Activated naive CD4-positive, alpha-beta T cell treated with anti-CD3 and anti-CD28 coated beads, Interleukin-2, amount 10 ng/mL, durations not matched to agents 7 days and 5 days (primary cell): ENCODE measurements at places on chromosomes 7 and 10.
A peak's percentile ranks its signal among the peaks of the same experiment; 100 is the strongest.

DNA sequence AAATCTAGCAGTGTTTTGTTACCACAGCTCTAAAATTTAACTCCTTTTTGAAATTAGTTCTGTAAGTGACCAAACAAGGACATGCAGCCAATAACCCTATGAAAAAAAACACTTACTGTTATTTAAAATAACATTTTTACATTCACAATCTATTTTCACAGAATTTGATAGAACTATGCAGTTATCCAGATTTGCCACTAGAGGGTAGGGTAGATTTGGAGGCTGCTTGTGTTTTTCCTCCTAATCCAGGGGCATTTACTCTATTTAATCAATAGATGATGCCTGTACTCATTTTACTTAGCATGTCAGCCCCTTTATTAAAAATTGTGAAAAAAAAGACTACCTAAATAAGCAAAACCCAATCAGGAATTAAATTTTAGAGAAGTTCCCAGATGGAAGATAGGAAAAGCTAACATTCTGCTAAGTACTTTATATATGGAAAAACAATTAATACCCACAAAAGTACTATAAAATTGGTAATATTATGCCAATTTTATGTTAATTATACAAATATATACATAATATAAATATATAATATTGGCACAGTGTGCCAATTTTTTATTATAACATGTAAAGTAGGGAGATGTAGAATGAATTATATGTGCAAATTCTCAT lies 18.1 kb upstream of the LIPK start:
- peaks cover 18% of the 10 kb centered on the region for H3K27me3 ChIP-seq
- H3K4me1 ChIP-seq, result no peaks in the 10 kb centered on the region
- no peak for DNase-seq
- no peak overlapping the region for H3K4me3 ChIP-seq
- no peaks in the 10 kb centered on the region for H3K36me3 ChIP-seq
- no peak overlapping the region for H3K27ac ChIP-seq

DNA sequence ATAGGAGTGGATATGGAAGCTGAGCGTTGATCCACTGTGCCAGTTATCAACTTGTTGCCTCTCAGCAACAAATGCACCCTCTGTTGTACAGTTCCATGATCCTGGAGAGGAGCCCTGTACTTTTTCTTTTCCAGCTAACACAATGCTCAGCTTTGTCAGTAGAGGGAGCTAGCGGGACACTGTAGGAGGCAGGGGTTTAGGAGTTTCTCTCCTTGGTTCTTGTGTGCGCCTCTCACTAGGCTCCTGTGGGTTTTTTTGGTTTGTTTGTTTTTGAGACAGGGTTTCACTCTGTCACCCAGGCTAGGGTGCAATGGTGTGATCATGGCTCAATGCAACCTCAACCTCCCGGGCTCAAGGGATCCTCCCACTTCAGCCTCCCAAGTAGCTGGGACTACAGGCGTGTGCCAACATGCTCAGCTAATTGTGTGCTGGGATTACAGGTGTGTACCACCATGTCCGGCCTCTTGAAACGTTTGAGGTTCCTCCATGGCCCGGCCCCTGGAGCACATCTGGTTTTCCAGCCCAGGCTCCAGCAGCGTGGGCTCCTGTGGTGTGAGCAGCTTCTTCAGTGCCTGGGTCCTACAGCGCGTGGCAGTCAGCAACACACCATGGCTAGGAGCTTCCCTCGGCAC lies 12.0 kb upstream of the MARVELD1 start:
- H3K4me1 ChIP-seq, result no peaks in the 10 kb centered on the region
- H3K27me3 ChIP-seq, result peaks cover 27% of the 10 kb centered on the region
- no peak overlapping the region for H3K27ac ChIP-seq
- DNase-seq, result peak; percentile 65

GRCh38 chr10:124693396-124693795 lies 50.8 kb downstream of the FAM53B start:
- H3K27me3 ChIP-seq, result no peaks in the 10 kb centered on the region
- peaks cover 83% of the 10 kb centered on the region for H3K4me1 ChIP-seq
- no peak overlapping the region for H3K4me3 ChIP-seq
- peak overlapping the region; percentile 70 for H3K27ac ChIP-seq

DNA sequence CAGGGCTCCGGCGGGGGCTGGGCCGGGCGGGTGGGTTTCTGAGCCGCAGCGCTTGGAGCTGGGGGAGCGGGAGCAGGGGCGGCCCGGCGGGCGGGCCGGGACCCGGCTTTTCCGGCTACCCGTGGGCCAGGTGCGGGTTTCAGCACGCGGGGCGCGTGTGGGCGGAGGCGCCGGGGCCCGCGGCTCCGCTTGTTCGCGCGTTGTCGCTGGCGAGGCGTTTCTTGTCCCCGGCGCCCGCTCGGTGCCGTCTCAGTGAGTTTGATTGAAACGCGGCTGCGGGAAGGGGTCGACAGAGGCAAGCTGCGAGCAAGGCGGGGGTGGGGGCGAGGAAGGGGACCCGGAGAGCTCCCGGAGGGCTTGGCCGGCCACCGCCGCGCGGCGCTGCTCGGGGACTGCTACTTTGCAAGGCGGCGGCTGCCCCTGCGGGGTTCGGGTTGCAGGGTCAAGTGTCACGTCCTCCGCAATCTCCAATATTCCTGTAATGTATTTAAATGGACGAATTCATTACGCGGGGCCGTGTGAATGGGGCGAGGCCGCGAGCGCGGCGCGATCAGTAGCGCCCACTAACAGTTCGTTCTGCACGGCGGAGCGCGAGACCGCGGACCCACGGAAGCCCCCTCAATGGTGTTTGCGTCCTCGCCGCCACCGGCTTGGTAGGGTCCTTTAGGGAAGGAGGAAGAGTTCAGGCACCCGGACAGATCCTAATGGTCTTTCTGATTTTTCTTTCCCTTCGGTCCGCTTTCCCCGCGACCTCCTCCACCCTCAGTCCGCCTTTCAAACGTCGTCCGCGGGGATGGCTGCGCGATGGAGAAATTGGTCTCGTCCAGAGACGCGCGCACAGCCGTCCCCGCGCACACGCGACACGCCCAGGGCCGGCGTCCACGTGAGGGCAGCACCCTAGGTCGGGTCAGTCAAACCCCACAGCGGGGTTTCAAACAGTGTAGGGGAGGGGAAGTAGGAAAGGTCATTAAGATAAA lies 76.9 kb downstream of the INSIG1 start:
- peak overlapping the region; percentile 73 for H3K27ac ChIP-seq
- H3K27me3 ChIP-seq, result peaks cover 98% of the 10 kb centered on the region
- DNase-seq, result no peak
- no peaks in the 10 kb centered on the region for H3K36me3 ChIP-seq

DNA sequence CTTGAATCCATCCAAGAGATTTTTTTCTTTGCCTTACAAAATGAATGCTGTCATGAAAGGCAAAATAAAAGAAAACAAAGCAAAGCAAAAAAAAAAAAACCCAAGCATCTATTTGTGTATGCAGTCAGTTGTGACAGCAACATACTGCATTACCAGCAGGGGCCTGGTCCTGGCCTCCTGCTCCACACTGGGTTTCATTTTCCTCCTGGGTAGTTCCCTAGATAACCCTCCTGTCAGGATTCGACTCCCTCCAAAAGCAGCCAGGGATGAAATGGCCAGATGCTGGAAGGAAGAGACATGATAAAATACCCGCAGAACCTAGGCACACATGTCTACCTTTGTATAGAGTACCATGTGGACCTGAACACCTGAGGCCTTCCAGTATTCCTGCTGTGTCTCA lies 148.6 kb downstream of the NRCAM start:
- DNase-seq, result no peak
- H3K27ac ChIP-seq, result no peak overlapping the region

DNA sequence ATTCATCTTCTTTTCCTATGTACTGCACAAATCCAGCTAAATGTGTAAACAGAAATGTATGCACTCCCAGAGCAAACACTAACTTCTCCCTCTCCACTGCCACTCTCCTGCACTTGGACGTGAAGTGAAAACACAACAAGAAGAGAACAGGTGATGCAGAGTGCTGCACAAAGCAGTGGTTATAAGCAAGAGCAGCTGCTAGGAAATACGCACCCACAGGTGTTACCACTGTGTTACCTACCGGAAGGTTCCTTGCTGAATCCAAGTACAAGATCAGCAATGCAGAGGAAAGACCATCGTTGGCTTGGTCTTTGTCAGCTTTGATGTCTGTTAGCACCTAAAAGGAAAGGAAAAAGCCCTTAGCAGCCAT lies 54.6 kb upstream of the NCAPG2 start:
- H3K4me1 ChIP-seq, result no peaks in the 10 kb centered on the region
- peaks cover 74% of the 10 kb centered on the region for H3K36me3 ChIP-seq
- H3K27ac ChIP-seq, result no peak overlapping the region
- no peak for DNase-seq

GRCh38 chr10:104641937-104642657 lies 1.0 kb downstream of the SORCS3 start:
- H3K27me3 ChIP-seq, result peaks cover 90% of the 10 kb centered on the region
- no peak for DNase-seq
- no peak overlapping the region for H3K27ac ChIP-seq
- no peak overlapping the region for H3K4me3 ChIP-seq
- peaks cover 2% of the 10 kb centered on the region for H3K4me1 ChIP-seq
- no peaks in the 10 kb centered on the region for H3K36me3 ChIP-seq

GRCh38 chr7:139692723-139693122 lies 85.1 kb downstream of the HIPK2 start:
- H3K36me3 ChIP-seq, result peaks cover 15% of the 10 kb centered on the region
- DNase-seq, result no peak
- no peak overlapping the region for H3K4me3 ChIP-seq
- H3K27me3 ChIP-seq, result no peaks in the 10 kb centered on the region
- H3K4me1 ChIP-seq, result peaks cover 18% of the 10 kb centered on the region

DNA sequence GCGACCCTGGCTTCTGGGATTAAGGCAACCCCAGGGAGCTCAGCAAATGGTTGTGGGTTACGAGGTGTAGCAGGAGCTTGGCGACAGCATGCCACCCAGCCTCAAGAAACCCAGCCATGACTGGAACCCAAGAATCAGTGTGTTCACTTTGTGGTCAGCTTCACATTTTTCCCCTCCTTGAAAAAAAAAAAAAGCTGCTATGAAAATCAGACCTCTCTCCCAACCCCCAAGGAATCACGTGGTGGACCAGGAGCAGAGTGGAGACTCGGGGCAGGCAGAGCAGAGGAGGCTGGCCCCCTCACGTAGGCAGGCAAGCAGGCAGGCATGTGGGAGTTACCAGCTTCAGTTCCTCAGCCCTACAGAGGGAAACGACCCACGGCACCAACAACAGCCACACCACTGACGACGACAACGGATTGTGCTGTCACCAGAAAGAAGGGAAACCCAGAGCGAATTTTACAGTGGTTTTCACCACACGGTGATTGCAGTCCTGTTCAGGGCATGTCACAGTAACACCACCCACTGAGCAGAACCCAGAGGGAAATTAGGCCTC lies 203.4 kb downstream of the SLC25A13 start:
- no peak overlapping the region for H3K27ac ChIP-seq
- DNase-seq, result no peak
- H3K4me3 ChIP-seq, result no peak overlapping the region
- no peaks in the 10 kb centered on the region for H3K27me3 ChIP-seq
- H3K36me3 ChIP-seq, result peaks cover 4% of the 10 kb centered on the region

GRCh38 chr7:51035716-51036115 lies 253.0 kb upstream of the GRB10 start:
- no peaks in the 10 kb centered on the region for H3K36me3 ChIP-seq
- H3K27me3 ChIP-seq, result peaks cover 7% of the 10 kb centered on the region
- no peak overlapping the region for H3K27ac ChIP-seq
- DNase-seq, result no peak
- no peak overlapping the region for H3K4me3 ChIP-seq
